Dermis blood vessel endothelial cell (primary cell): ENCODE measurements at places on chromosomes 12 and 14. TPM values are rescaled to one million over a fixed set of nuclear protein-coding genes. Genes with fewer than 3 reads are reported as not detected.

KRT78 gene
- total RNA-seq = not detected in 2 replicates

- DNase-seq = no peak
These were observed 111.3 kb downstream of the DENND5B start for GRCh38 chr12:31479516-31480210.

- DNase-seq = no peak
These were observed 186.0 kb upstream of the PLXNC1 start for GRCh38 chr12:93962336-93962735.

DNA sequence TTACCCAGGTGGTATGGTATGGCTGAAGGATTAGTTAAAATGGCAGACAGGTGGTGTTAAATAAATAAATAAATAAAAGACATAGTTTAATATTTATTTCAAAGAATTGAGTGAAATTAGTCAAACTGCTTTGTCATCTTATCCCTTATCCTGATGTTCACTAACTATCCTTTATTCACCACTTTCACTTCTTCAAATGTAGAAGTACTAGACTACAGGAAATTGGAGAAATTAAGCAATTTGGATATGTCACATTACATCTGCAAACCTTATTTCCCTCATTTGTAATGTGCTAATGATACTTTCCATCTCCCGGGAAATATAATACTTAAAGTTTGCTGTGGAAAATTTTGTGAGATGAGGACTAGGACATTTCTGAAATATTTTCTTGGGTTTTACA lies 1195.7 kb downstream of the LRFN5 start:
- DNase-seq = no peak

GRCh38 chr12:40287369-40287975 lies 62.7 kb downstream of the LRRK2 start:
- DNase-seq = no peak

GRCh38 chr14:23530375-23531055 lies 21.1 kb downstream of the ZFHX2 start:
- DNase-seq = peak; percentile 10

DNA sequence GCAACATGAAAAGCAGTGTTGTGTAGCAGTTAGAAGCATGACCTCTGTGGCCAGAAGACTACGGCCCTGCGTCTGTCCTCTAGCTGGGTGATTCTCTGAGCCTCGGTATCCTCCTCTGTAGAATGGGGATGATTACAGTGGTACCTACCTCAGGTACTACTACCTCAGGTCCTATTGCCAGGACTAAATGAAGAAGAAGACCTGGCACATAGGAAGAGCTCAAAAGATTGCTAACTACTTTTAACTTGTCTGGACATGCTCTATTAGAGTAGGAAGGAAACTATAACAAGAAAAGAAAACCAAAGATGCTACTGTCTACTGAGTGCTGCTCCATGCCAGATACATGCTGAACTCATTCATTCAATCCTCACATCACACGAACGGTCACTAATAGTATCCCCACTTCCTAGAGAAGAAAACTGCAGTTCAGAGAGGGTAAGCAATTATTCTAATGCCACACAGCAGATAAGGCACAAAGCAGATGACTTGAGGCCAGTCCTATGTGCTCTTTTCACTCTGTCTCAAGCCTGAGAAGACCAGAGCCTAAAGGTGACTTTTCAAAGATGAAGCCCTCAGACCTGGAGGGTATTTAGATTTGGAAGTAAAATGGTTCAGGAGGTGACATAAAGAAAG lies 108.1 kb upstream of the HIF1A start:
- DNase-seq = no peak

- no peak for DNase-seq
These were observed 445.4 kb upstream of the OR4E1 start for GRCh38 chr14:22118899-22119477.

DNA sequence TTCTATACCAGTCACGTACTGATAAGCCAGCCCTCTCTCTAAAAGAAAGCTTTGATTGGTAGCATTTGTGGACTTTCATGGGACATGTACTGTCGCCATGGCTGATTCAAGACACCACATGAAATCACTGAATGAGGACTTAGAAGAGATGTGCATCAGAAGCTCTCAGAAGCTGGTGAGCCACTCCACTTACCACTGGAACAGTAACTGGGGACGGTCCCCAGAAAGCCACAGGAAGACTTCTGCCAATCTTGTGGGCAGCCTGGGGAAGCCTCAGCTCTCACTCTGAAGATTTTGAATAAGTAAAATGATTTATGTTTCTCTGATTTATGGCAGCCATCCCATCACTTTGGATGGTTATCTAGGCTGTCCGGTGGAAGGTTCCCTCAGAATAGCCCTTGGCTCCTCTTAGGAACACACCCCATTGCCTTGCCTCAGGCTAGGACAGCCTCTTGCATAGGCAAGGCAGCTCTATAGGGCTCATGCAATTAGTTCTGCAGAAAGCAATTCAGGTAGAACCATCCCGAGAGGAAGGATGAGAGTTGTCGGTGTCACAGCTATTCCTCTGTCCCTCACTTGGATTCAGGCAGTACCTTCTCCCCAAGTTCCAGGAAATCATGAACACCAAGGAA lies 9.8 kb downstream of the DHRS1 start:
- no peak for DNase-seq
